ENCODE measurements at places on chromosomes 11 and 22.
A peak's percentile ranks its signal among the peaks of the same experiment; 100 is the strongest.

DNA sequence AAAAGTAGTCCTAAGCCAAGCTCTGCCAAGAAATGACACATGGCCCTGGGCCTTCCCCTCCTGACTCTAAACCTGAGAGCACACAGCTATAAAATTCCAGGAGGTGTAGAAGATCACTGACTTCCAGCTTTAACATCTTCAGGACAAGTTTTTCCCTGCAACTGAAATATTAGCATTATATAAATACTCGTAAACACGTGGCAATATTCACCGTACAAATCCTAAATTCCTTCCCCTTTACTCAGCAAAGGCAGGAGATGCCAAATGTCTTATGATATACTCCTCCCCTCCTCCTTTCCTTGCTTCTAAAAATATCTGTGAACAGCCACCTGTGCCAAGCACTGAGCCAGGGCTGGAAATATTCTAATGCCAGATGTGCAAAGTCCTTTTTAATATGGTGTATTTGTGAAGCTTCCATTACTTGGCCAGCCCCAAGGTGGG is 194.0 kb downstream of the LARGE1 start:
- no peak for DNase-seq

- DNase-seq = no peak
Measured at GRCh38 chr11:93719310-93719709, 22.0 kb downstream of the TAF1D start.

- DNase-seq = peak; percentile 61
Measured at GRCh38 chr22:23180301-23180892, at the start of gene BCR. TSS of gene BCR (plus strand) at chr22:23180509. CDS start at chr22:23180961, 452 bp downstream.

DNA sequence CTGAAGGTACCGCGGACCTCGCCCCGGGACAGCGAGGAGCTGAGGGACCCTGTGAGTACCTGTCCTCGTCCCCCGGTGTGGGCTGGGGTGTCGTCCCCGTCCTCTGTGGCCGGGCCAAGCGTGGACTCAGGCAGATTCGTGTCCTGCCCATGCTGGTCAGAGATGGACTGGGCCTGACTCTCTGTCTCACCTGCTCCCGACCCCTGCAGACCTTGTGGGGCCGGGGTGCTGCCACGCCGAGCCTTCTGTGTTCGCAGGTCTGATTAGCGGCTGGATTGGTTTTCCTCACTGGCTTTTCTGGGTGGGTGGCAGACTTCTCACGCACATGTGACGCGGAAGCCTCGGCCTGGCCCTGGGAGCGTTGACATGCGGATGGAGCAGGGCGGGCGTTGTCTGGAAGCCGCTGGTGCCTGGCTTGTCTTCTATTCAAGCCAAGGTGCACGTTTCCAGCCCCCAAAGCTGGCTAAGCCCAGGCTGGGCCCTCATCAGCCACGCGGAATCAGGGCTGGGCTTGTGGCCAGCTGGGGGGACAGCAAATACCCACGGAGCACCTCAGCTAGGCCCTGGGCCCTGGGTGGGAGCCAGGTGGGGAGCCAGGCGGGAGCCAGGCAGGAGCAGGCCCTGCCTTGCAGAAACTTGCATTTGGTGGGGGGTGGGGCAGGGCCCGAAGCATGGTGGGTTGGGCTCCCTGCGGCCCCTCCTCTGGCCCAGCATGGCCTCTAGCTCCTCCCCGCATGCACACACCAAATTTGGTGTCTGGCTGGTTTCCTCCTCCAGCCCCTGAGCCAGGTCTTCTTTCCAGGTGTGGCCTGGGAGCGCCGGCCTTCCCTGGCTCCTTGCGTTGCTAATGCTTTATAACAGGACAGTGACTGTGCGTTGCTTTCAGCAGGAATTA is 7.0 kb downstream of the GRAMD4 start:
- no peak for DNase-seq

DNA sequence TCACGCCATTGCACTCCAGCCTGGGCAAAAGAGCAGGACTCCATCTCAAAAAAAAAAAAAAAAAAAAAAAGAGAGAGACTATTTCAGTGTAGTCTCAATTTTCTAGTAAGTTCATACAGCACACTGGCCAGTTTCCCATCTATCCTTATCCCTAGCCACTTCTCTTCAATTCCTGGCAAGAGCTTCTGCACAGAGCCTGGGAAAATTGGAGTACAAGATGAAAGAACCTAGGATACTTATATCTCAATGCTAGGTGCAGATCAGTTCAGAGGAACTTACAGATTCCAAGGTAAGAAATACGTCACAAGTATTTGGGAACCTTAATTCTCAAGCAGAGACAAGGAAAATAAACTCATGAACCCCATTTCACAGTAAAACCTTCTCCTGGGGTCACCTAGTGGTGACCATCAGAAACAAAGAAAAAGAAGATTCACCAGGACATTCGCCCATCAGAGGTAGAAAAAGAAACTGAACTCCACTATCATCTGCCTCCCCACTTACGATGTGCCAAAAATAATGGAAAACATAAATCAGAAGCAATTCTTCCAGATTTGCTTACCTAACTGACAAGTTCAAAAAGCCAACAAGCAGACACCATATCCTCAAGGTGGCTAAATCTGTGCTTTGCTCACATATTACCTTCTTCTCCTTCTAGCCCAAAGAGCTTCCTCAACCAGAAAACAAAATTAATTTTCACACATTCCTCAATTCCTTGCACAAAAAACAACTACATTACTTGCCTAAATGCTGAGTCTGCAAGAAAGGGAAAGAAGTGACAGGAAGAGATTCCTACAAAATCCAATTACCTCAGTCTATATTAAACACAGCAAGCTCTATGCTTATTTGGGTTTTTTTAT is 4.9 kb downstream of the DENND5A start:
- DNase-seq = no peak

- no peak for DNase-seq
Measured at GRCh38 chr22:49365191-49365837, 462.4 kb downstream of the BRD1 start.

DNA sequence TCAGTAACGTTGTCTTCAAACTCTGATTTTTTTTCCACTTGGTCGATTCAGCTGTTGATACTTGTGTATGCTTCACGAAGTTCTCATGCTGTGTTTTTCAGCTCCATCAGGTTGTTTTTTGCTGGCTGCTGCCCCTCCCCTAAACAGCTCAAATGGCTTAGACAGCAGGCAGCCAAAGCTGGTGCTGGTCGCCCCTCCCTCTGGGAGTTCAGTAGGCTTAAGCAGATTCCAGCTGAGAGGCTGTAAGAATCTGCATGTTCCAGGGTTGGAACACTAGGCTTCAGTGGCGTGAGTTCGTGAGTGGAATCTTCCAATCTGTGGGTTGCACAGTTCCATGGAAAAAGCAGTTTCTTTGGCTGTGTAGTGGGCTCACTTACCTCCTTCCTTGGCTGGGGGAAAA is 10.3 kb upstream of the FIBIN start:
- no peak for DNase-seq

- no peak for DNase-seq
Measured at GRCh38 chr11:28939381-28939780, 831.2 kb downstream of the METTL15 start.

- no peak for DNase-seq
Measured at GRCh38 chr11:77876045-77876444, 55.1 kb downstream of the AAMDC start.

GRCh38 chr11:34910817-34911216 is 5.4 kb downstream of the APIP start:
- DNase-seq = no peak

GRCh38 chr11:9386901-9387300 is 2.4 kb downstream of the IPO7 start:
- no peak for DNase-seq

DNA sequence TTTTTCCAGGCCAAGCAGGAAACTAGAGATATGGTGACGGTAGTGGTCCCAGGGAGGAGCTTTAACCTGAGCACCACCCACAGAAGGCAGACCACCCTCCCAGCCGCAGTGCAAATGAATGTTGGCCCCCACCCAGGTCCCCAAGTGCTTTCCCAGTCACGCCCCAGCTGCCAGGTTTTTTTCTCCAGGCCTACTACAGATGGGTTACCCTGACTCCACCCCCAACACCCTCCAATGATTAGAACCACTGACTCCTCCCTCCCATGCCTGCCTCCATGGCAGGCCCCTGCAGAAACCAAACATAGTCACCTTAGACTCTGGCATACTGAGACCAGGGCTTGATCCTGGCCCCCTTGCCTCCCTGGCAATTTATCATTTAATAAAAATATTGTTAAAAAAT is 58.7 kb upstream of the CHST1 start:
- no peak for DNase-seq

- no peak for DNase-seq
Measured at GRCh38 chr22:43400449-43400848, 11.4 kb upstream of the MPPED1 start.

- DNase-seq = no peak
Measured at GRCh38 chr11:19437760-19438159, 197.0 kb upstream of the E2F8 start.

DNA sequence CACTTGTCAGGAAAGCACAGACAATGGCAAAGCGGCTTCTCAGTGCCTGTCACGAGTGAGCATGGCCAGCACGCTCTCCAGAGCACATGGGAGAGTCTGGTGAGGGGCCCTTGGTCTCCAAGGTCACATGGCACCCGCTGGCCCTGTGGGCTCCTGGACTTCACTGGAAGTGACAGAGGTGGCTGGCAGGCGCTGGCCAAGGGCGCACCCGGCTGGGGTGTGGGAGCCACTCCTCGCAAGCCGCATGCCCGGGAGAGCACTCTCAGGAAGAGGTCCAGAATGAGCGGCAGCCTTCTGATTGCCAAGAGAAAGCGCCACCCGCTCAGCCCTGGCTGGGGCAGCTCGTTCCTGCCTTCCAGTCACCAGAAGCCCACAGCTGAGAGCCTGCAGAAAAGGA is 17.1 kb upstream of the MOB2 start:
- DNase-seq = peak; percentile 31

DNA sequence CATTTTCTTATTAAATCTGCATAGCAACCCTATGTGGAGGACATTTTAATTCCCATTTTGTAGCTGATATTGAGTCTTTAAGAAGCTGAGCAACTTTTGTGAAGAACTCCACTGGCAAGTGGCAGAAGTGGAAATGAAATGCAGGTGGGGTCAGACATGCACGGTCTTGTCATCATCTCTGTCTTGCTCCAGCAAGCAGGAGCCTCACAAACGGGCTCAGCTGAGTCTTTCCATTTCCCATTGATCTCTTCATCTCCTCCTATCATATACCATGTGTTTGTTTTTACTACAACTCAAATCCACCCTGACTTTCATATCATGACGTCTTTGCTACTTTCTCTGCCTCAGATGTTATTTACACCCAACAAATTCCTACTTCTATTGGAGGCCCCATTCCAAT is 97.9 kb upstream of the TENM4 start:
- DNase-seq = no peak
